ENCODE measurements at places on chromosomes 1 and 21.

DNA sequence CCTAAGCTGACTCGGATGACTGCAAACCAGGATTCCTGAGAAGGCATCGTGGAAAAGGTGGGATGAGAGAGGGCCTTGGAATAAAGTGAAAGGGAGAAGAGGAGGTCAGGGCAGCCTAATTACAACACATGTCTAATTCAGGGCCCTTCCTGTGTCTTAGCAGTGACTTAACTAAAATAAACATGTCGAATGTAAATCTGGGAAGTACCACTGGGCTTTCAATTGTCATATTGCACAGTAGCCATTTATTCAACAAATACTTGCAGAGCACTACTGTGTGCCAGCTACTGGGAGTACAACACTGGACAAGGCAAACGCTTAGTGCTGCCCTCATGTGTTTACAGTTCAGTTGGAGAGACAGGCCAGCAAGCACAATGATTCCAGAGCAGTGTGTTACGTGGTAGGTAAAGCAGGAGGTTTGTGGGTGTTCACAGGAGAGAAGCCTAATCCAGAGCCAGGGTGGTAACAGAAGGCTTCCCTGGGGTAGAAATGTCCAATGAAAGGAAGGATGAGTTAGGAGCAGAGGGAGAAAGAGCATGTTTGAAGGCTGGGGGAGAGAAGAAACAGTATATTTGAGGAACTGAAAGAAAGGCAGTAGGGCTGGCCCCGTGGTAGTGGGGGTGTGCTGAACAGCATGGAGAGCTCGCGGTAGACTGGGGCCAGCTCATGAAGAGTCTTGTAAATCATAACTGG is 38.0 kb upstream of the RASAL2 start:
- DNase-seq = no peak

GRCh38 chr1:30061292-30062220 is 661.8 kb downstream of the MATN1 start:
- no peak for DNase-seq

- no peak for DNase-seq
Measured at GRCh38 chr1:161171191-161171590, 5.0 kb downstream of the PPOX start.

- no peak for DNase-seq
Measured at GRCh38 chr1:6985549-6986276, 200.5 kb downstream of the CAMTA1 start.

DNA sequence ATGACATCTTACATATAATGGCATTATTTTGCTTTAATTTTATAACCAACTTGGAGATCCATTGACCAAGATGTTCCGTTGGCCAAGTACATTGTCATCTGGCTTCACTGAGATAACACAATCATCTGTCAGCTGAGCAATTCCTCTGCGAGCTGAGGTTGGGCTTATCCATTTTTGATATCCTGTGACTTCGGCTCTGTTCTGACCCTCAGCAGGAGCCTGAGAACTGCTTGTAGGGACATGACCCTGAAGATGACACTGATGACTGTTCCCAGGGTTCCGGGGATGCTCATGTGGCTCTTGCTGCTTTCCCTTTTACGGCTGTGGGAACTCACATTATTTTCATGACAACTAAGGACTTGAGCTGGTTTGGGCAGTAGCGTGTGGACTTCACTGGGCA is 51.2 kb downstream of the TLR5 start:
- DNase-seq = no peak

DNA sequence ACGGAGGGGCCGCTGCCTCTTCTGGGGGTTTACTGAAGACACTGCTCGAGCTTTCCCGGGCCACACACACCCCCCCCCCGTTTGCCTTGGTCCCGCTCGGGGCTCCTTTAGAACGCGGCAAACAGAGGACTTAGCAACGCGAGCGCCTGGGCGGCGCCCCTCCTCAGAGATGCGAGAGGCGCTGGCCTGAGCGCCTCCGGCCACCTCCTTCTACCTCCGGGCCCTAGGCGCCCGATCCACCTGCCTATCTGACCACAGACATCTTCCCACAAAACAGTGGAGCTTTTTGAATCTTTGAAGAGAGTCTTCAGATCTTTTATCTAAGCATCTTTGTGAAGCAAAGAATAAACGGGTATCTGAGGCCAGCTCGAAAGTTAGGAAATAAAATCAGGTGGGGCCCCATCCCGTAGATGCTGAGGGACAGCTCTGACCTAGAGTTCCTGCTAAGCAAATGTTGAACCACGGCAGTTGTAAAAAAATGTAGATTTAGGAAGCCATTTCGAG is 436 bp upstream of the TTLL7 start:
- DNase-seq = peak; percentile 68

DNA sequence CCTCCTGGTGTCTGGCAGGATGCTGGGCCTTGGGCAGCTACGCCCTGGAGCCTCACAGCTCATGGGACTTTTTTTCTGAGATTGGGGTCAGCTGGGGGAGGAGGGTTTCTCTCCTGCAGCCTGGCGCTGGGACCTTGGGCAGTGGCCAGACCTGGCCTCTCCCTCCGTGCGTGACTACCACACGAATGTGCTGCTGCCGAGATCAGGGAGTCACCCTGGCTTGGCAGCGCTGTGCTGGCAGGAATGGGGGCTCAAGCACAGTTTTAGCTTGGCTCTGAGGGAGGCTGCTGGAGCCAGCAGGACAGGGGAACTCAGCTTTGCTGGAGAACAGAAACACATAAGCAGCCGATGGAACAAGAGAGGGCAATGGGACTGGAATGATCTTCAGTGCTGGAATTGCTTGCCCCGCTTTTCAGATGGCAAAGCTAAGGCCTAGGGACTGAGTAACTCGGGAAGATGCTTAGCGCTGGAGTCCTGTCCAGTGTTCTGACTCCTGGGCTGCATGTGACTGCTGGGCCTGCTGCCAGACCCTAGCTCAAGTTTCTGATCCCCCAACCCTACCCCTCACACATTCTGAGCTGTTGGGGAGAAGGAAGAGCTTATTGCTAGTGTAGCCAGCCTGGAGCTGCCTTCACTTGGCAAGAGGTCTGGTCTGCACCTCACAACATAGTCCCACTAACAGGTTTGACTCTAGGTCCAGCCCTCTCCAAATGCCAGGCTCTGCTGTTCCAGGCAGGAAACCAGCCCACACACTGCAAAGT is 69.9 kb downstream of the NAV1 start:
- peak; percentile 73 for DNase-seq

- DNase-seq = no peak
Measured at GRCh38 chr1:228343191-228343661, 63.4 kb downstream of the TRIM11 start.

GRCh38 chr1:65479554-65480204 is 59.2 kb downstream of the LEPR start:
- no peak for DNase-seq

DNA sequence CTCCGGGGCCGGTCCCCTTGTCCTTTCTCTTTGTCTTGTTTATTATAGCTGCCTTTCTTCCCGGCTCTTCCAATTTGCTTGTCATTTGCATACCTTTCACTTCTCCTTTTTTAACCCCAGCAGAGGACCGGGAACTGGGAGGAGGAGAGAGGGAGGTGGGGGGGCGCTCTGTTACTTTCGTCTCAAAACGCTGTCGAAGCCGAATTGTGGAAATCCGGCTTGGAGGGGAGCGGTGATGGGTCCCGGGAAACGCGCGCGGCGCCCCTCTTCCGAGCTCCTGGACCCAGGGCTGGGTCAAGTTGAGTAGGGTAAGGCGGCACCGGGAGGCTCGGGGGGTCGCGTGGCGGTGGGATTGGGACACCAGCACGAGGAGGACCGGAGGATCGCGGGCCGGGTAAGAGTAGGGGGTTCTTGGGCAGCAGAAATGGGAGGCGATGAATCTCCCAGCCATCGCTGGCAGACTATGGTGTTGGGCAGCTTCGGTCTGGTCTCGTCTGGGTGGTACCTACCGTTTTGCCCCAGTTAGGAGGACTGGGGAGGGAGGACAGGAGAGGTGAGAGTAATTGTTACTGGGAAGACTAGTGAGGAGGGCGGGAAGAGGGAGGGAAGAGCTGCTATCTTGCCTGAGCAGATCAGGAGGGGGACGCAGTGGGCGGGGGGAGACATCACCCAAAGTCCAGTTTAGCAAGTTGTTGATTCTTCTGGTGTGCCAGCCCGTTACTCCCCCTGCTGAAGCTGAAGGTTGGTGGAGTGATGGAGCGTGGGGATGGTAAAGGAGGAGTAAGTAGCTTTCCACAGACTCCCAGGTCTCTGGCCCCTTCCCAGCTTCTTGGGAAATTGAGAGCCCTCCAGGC is 1.5 kb downstream of the PROX1 start:
- DNase-seq = peak; percentile 86

- no peak for DNase-seq
Measured at GRCh38 chr1:154716011-154716410, 108.0 kb upstream of the ADAR start.

DNA sequence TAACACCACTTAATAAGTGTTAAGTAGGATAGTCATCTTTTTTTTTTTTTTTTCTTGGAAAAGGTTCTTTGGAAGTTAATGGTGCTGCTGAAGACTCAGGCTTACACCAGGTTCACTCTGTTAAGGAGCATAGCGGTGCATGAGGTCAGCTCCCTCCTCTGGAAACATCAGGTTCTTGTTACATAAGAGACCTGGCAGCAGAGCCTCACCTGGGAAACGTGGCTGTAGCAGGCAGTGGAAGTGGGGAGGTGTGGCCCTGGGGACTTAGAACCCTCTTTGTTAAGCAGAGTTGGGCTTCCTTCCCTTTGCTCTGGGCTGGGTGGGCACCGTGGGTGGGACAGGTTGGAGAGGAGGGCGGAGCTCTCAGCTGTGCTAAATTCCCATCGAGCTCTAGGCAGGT is 104.1 kb downstream of the CNIH3 start:
- DNase-seq = peak; percentile 25

- peak; percentile 91 for DNase-seq
Measured at GRCh38 chr1:85200463-85201339, at the start of gene SYDE2. Gene SYDE2, minus strand, starts transcription at chr1:85201016. Its CDS starts 20 bp downstream, at chr1:85200996.

GRCh38 chr1:158180741-158181576 is at the start of gene CD1D:
Gene CD1D, plus strand, starts transcription at chr1:158180895. Its CDS starts 207 bp downstream, at chr1:158181102.
- DNase-seq = peak; percentile 74

DNA sequence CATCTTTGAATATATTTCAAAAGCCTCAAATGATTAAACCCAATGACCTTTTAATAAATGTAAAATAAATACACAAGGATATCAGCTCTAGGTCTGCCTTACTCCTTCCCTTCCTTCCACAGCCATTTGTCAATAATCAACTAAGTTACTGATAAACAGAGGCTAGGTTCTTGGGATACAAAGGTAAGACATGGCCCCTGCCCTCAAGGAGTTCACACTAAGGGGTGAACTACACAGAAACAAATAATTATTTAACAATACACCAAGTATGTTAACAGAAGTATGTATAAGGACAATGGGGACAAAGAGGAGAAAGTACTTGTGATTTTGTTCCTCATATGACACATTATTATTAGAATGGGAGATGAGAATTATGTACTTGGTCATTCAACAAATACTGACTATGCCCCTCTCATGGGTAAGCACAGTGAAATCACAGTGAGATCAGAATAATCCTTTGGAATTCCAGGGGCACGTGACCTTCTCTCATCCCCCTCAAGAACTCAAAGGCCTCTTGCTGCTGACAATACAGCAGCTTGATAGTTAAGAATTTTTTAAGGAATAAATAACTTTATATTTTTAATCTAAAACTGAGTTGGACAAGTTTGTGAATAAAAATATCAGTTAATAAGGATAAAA is 40.2 kb downstream of the ATP1B1 start:
- DNase-seq = no peak

DNA sequence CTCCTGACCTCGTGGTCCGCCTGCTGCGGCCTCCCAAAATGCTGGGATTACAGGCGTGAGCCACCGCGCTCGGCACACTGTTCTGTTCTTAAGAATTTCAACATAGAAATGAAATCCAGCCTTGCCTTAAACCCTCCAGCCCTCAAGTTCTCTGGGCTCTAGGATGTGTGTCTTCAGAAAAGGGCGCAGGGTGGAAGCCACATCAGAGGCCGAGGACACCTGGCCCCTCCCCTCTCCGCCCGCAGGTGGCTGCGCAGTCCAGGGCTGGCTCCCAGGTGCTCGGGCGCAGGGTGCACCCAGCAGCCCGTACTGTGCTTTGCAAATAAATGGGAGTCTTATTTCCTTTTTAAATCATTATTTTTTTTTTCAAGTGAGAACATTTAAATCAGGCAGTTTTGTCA is 2.0 kb upstream of the C1orf174 start:
- no peak for DNase-seq

DNA sequence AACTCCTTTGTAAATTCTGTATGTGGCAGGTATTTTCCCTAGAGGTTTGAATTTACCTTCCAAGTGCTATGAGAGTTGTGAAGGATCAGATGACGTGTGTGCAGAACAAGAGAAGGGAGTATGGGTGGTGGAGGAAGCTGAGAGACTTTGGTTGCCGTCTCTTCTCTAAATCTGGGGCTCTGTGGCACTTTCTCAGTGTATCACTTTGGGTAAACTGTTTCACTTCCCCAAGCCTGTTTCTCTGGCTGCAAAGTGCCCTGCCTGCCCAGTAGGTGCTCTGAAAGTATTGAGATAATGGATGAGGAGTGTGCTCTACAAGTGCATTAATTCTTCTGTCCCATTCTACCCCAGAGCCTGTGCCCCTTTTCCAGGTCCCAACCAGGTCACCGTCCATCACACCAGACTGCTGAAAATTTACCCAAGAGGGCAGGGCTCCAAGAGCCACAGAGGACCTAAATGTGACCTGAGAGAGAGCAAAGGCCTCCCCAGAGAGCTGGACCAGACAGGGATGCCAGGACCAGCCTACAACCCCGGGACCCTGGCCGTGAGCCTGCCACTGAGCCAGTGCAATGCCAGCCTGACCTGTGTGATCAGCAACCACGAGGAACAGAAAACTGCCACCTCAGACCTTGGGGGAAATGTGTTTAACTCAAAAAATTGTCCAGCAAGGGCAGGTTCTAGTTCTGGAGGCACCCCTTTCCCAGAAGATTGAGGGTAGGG is 131.6 kb upstream of the ETV3 start:
- DNase-seq = no peak

DNA sequence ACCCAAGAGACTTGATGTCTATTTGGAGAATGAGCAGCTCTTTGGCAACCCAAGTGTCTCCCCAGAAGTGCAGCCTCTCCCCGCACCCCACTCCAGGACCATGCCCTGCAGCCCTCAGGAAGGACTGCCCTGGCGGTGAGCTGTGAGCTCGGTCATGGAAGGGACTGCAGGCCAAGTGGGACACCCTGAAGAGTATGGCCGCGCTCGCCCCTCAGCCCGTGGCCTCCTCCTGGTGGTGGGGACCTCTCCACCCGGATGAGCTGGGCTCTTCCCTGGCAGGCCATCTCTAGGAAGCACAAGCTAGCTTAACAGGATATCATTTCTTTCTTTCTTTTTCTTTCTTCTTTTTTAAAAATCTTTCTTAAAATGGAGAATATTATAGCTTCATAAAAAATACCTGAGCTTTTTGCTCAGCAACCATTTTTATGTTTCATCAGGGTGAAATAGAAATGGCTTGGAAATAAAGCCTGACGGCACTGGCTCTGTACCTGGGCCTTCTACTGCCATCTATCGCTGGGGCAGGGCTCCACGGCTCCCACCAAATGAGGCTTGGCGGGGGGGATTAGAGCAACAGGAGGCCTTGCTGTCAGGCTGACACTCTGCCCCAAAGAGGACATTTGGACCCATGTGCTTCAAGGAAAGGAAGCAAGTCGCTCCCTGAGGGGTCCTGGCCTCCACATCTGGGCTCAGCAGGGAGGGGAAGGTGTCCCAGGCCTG is 296.2 kb upstream of the VAMP3 start:
- no peak for DNase-seq

- DNase-seq = no peak
Measured at GRCh38 chr1:177429234-177429633, 258.5 kb downstream of the BRINP2 start.

All from thyroid gland (tissue), 4 donors.